ENCODE measurements at places on chromosomes 3 and 15. TPM values are rescaled to one million over a fixed set of nuclear protein-coding genes. Genes with fewer than 3 reads are reported as not detected.

GRCh38 chr15:76588811-76589747 lies 252.5 kb downstream of the ISL2 start:
- DNase-seq, result no peak

DNA sequence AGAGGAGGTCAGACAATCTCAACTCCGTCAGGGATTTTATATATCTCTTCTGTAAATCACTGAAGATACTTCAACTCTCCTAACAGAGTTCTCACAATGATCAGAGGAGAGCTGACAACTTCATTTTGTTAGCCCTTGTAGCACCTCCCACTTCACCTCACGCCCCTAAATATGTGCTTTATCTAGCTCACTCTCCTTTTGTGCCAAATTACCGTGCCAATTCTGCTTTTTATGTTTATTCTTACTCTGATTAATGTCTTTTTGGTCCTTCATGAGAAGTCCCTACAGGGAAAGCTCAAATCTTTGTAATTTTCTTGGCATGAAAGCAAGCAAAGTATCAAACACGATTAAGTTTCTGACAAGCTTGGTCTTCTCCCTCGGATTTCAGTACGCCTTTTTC lies 636.1 kb upstream of the NAALADL2 start:
- DNase-seq, result no peak

GRCh38 chr3:133424937-133425869 lies 25.3 kb downstream of the BFSP2 start:
- peak; percentile 75 for DNase-seq

CILP gene
- 1.1 TPM for total RNA-seq

- no peak for DNase-seq
Observed at GRCh38 chr3:100880072-100880471, 113.1 kb downstream of the ABI3BP start.

- DNase-seq, result peak; percentile 31
Observed at GRCh38 chr3:151404316-151404715, 19.8 kb upstream of the P2RY12 start.
